ENCODE measurements at places on chromosomes 11 and 22.

- DNase-seq: no peak
Measured at GRCh38 chr11:12185106-12185690, 74.8 kb downstream of the MICAL2 start.

DNA sequence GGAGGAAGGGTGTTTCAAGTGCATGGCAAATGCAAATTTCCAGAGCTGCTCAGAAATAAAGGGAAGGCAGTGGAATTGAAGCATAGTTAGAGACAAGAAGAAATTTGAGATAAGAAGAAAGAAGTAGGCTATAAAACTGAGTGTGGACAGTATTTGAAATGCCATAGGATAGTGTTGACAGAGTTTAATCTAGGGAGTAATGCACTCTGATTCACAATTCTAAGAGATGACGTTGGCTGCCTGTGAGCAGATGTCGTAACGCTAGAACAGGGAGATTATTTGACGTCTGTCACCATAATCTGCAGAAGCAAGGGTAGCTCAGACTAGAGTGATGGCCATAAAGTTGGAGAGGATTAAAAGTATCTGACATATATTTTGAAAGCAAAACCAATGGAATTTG is 389.9 kb upstream of the KIRREL3 start:
- DNase-seq: no peak

- no peak for DNase-seq
Measured at GRCh38 chr11:119664063-119664572, 64.9 kb downstream of the NECTIN1 start.

- no peak for DNase-seq
Measured at GRCh38 chr11:34631737-34632104, 10.8 kb downstream of the EHF start.

DNA sequence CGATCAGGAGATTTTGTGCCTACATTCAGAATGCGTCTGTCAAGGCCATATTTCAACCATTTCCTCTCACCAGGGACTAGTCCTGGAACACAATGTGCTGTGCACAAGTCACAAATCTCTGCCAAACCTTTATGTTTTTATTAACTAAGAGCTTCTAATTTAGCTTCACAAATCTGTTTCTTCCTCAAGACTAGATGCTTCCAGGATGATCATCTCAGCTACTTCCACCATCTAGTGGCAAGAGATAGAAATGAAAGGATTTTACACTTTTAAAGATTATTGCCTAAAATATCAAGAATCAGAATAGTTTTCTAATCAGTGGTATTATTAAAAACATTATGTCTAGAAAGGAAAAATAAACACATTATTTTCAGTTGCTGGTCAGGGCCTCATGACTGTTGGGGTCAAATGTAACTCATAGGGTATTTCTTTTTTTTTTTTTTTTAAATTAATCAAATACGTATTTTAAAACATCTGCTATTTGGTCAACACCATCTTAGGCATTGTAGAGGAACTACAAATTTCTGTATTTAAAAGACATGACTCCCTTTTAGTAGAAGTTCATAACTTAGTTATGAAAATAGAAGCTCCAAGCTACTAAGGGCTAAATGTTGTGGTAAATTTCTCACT is 1102.6 kb downstream of the DLG2 start:
- DNase-seq: no peak

DNA sequence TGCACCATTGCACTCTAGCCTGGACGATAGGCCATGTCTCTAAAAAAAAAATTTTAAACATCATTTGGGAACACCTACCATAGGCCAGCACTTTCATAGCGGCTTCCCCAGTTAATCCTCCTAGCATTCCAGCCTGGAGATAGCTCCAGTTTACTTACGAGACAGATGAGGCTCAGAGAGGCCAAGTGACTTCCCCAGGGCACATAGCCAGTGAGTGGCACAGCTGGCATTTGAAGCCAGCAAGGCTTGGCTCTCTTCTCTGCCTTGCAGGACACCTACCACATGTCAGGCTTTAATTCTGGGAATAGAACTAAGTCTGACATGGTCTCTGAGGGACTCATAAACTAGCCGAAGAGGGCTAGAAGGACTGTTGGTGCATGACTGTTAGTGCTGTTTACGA is 4.9 kb upstream of the TAGLN start:
- no peak for DNase-seq

GRCh38 chr11:35288817-35289541 is 130.4 kb downstream of the SLC1A2 start:
- no peak for DNase-seq

DNA sequence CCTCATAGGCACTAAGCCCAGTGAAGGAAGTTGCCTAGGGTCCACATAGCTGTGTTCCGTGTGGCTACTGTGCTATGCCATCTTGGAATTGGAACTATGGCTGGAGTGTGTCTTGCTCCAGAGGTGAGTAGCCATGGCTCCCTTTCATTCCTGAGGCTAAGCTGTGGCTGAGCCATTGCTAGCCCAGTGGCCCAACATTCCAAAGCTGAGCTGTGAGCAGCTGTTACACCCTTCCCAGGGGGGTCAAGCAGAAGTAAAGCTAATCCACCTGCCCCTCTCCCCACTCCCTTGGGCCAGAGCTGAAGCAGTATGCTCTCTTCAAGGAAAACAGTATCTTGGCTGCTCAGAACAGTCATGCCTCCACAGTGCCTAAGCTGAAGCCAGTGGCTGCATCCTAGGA is 51.1 kb downstream of the USP35 start:
- DNase-seq: no peak

DNA sequence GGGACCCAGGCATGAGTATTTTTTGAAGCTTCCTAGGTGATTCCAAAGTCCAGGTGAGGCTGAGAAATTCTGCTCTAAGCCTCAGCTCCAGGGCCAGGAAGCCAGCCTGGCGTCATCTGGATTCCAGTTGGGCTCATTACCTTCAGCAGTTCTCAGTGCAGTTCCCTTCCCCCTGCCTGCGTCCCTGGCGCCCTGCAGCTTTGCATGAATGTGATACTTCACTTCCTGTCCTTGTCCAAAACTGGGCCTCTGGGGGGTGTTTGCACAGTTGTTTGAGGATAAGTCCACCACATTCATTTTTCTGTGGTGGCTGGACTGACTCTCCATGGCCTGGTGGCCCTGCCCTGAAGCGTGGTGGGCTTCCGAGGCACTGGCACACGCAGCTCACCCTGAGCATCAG is 98.1 kb downstream of the TENM4 start:
- no peak for DNase-seq

DNA sequence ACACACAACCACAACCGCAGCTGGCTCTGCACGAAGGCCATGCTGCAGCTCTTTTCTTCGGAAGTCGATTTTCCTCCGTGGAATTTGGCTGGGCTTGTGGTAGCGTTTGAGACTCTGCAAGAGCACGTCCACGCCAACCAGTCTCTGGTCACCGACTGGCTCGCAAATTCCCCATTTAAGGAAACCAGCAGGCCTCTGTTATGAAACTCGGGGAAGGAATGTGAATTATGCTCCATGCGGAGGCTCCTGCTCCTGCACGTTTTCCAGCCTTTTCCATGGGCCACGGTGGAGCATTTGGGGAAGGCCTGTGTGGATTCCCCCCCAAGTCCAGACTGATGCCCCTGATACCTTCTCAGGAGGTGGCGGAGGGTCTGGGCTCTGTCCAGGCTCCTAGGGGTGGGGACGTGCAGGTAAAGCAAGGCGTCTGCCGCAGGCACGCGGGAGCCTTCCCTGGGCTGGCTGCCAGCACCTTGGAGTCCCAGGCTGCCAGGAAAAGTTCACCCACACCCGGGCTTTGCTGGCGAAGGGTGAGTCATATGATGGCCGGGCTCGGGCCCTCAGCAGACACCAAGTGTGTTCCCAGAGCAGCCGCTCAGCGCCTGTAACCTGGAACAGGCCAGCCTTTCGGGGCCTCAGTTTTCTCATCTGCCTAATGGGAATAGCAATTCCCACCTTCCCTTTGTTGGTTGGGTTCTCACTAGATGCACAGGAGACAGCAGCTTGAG is 41.9 kb downstream of the LRP5 start:
- DNase-seq: no peak

DNA sequence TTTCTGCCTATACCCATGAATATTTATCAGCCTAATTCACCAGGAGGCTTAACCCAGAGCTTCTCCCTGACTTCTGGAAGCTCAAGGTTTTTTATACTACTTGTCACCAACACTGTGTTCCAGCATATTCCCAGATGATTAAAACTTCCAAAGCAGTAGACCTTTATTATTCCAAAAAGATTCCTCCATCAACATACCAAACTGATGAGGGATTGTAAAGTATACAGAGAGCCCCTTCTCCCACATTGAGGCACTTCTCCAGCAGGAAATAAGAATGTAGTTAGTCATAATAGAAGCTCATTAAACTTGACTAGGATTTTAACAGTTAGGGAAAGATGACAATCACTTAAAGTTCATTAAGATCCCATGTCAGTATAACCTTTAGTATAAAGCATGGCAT is 51.4 kb upstream of the CEP126 start:
- DNase-seq: no peak

DNA sequence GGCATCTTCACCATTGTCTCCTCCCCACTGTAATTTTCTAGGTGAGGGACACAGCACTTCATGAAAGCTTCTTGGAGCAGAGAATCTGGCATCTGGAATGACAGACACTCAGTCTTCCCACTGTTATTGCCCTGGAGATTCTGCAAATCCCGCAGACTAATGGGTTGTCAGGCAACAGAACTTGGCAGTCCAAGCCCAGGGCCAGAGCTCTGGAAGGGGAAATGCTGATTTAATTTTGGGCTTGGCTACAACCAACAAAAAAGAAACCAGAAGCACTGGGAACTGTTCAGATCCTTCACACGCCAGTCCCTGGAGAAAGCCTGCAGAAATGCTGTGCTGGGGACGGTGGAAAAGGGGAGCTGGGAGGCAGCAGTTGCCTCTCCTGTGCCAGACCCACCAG is 71.5 kb upstream of the BID start:
- DNase-seq: no peak

GRCh38 chr11:27213232-27213660 is 149.8 kb downstream of the CCDC34 start:
- DNase-seq: no peak

DNA sequence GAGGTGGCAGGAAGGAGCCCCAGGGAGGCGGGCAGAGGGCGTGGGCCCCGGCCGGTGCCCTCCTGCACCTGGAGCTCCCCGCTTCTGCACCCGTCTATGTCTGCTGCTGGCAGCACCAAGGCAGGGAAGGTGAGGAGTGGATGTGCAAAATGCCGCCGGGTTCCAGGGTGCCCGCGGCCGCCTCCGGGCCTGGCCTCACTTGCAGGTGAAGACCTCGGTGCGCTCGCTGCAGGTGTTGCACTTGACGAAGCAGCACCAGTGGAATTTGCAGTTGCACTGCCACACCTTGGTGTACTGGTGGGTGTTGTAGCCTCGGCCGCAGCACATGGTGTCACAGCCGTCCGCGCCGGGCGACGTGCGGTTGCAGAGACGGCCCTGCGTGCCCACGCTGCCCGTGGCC is 54.3 kb downstream of the WNT7B start:
- no peak for DNase-seq

- DNase-seq: no peak
Measured at GRCh38 chr11:61710019-61710418, 29.8 kb downstream of the DAGLA start.

- DNase-seq: no peak
Measured at GRCh38 chr11:120884154-120885020, 139.5 kb upstream of the TBCEL start.

- DNase-seq: peak; percentile 81
Measured at GRCh38 chr11:20131788-20132666, 28.2 kb downstream of the DBX1 start.

- DNase-seq: no peak
Measured at GRCh38 chr22:48523091-48523490, 1304.6 kb downstream of the BRD1 start.

- DNase-seq: no peak
Measured at GRCh38 chr11:48095779-48096470, 115.6 kb downstream of the PTPRJ start.

- peak; percentile 95 for DNase-seq
Measured at GRCh38 chr11:66617155-66617834, 865 bp downstream of the RBM14 start.

GRCh38 chr11:124724979-124725718 is 14.6 kb upstream of the NRGN start:
- peak; percentile 74 for DNase-seq

- DNase-seq: no peak
Measured at GRCh38 chr11:133052537-133052936, 479.8 kb downstream of the OPCML start.

DNA sequence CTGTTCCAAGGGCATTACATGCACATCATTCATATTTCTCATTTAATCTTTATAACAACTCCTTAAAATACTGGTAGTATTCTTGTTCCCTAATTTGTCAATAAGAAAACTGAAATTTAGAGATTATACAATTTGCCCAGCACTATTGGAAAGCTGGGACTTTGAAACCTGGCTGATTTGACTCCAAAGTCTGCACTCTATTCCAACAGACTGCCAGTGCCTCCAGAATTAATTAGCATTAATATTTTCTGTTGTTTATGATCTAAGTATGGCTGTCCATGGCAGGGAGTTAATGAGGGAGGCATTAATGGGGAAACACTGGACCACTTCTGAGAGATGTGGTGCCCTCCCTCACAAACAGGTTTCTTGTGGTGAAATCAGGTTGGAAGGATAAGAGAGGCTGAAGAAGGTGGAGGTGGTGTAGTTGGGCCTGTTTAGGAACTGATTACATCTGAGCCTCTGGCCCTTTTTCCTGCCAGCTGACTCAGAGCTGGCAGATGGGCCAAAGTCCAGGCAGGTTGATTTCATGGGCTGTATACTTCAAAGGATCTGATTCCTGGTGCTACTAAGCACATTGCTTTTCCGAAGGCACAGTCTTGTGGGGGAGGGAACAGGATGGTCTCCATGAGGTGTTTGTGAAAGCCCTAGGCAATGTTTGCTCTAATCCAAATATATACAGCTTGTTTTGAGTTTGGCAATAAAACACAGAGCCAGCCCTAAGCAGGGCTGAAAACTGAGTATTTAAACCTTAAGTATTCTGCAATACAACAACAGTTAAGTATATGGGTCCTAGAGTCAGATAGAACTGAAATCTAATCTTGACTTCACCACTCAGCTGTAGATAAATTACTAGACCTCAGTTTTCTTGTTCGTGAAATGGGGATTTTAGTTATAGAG is 21.0 kb upstream of the RAB30 start:
- no peak for DNase-seq

DNA sequence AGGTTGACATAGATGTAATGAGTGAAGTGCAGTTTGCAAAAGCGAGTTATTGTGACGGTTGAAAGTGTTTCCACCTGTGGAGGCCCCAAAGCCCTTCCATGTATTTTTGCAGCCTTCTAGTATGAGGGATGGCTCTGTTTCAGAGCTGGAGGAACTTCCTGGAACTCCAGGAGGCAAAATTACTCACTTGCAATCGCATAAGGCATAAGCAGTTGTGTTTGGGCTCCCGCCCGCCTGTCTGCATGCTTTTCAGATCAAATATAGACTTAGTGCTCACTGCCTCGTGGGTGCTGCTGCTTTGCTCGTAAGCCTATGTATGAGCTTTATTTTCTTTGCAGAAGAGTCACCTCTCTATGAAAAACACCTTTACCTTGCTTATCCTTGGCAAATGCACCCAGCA is 146.8 kb upstream of the LARGE1 start:
- no peak for DNase-seq

- DNase-seq: peak; percentile 87
Measured at GRCh38 chr11:57527056-57527631, 3.4 kb downstream of the TIMM10 start.

GRCh38 chr11:41309716-41310115 is 149.7 kb downstream of the LRRC4C start:
- no peak for DNase-seq

Data from spleen (tissue), 13 donors.